NCI-H748 treated with DMSO at 0.1 percent for 48 hours (cell line): ENCODE measurements at places on chromosomes 11 and 22.

- DNase-seq, result no peak
Measured at GRCh38 chr11:20117291-20117690, 43.0 kb downstream of the DBX1 start.

DNA sequence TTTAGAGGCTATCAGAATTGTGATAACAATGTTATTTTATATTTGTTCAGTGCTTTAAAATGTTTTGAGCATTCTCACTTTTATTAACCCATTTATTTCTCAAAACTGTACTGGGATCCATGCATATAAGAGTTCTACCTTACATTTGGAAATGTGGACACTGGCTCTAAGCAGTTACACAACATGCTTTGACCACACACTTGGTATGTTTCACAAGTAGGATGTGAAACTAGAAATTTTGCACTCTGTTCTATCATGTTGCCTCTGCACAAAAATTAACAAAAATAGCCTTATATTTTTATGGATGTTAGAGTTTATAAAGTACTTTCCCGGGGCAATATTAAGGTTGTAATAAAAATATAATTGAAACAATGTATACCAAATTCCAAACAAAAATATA lies 126.9 kb upstream of the CHORDC1 start:
- DNase-seq, result no peak

GRCh38 chr22:28909375-28909774 lies 26.0 kb downstream of the ZNRF3 start:
- DNase-seq, result no peak

DNA sequence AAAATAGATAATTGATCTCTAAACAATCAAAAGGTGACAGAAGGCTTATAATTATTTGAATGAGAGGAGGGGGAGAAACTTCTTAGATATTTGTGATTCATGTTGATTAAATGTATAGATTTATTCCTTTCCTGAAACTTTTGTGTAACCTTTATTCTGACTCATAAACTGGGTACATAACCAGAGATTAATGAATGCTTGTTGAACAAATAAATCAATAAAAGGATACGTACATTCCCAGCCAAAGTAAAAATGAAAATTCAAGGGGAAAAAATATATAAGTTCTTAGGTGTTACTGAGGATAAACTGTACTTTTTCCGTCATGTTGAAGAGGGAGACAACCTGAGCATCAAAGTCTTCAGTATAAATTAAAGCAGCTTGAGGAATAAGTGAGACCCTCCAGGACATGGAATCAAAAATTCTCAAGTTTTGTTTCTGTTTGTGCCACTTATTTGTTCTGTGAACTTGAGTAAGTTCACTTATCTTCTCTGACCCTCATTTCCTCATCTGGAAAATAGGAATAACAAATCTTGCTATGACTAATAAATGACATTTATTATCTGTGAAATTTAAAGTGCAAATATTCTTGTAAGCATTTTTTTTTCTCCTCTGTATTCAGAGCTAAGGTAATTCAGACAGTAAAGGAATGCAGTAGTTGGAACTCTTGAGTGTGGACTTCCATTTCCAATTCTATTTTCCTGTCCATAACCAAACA lies 195.4 kb downstream of the METTL15 start:
- DNase-seq, result no peak

DNA sequence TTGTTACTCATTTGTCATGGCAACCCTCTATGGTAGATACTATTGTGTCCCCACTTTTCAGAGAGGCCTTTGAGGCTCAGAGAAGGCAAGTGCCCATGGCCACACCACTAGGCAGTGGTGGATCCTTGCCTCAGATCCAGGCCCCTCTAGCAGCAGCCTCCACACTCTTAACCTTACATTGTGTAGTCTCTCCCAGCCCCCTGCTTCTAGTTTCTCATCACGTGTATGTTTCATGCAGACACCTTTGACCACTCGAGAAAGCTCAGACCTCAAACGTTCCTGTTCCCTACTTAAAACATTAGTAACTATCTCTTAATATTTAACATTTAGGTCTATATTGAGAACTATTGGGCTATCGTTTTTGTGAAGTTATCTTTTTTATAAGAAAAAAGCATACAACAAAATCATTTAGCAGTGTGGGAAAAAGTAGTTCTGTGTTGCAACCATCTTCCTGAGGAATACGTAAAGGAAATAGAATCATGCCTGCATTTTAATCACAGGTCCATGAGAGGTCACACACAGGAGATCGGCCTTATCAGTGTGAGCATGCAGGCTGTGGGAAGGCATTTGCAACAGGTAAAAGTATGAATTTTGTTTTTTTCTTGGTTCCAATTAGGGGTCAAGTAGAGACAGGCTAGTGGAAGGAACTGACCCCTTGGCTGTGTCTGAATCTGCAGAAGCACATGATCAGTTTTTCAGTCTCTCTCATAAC lies 35.1 kb downstream of the ZNF143 start:
- DNase-seq, result no peak

- no peak for DNase-seq
Measured at GRCh38 chr22:17753401-17753989, 20.8 kb downstream of the BID start.

DNA sequence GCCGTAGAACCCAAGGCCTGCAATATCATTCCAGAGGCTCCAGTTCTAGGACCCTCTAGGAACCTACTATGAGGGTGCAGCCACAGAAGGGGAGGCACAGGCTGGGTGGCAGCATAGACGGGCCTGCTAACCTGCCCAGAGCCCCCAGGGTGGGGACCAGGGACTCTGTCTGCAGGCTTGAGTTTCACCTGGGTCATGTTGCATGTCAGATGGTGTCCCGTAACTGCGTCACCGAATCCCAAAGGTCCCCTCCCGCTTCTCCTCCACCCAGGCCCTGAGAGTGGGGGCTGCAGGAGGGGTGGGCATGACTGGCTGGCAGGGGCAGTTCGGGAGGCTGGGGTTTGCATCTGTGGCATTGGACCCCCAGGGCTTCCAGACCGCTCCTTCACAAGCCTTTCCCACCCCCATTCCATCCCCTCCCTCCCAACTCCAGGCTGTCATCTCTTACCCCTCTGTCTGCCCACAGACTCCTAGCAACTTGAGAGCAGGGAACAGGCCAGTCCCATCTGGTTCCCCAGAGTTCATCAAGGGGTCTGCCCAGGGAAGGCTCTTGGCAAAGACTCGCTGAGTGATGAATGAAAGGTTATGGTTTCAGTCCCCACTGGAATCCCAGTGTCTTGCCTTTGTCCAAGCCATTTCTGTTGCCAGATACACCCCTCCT lies 16.3 kb downstream of the MYO7A start:
- no peak for DNase-seq

DNA sequence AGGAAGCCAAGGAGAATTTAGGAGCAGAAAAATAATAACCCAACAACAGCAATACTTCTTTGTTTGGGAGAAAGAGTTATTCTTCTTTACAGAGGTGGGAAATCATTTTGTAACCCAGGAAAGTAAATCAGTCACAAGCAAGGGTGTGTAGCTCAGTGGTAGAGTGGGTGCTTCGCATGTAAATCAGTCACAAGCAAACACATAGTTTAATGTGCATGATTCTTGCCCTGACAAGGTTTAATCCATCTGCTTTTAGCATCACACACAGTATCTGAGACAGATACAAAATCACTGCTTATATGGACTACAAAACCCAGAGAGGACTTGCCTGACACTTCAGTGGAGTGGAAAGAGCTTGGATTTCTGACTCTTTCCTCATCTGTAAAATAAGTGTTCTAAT lies 82.0 kb downstream of the RELT start:
- no peak for DNase-seq

- DNase-seq, result no peak
Measured at GRCh38 chr22:44386386-44387035, 73.8 kb upstream of the SHISAL1 start.

DNA sequence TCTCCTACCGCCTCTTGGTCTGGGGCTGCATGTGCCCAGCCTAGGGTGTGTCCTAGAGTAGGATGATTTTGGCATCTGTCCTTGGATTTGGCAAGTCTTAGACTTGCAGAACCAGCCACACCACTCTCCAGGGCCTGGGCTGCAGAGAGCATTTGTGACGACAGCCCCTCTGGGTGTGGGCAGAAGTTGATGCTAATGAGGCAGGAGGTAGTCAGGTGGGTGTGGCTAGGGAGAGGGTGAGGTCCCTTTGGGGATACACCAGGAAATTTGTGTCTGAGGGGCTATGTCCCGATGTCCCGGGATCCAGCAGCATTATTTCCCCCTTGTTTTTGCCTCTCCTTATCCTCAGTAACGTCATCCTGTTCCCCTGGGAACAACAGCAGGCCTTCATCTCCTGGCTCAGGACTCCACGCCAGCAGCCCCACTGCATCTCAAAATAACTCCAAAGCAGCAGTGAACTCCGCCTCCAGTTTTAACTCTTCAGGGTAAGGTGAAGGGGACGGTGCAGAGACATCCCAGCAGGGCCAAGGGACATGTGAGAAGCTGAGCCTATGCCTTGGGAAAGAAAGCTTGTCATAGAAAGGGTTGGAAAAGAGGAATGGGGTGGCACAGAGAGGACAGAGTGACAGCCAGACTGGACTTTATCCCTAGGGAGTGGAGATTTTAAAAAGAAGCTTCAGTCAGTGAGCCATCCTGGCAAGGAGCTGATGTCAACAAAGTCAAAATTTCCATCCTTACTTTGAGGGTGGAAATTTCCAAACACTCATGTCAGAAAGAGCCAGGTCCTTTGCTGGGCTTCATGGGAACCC lies 8.0 kb upstream of the TLCD5 start:
- no peak for DNase-seq

GRCh38 chr22:23008896-23009295 lies 61.4 kb upstream of the GNAZ start:
- no peak for DNase-seq

GRCh38 chr11:70493891-70494290 lies 95.6 kb downstream of the CTTN start:
- no peak for DNase-seq

DNA sequence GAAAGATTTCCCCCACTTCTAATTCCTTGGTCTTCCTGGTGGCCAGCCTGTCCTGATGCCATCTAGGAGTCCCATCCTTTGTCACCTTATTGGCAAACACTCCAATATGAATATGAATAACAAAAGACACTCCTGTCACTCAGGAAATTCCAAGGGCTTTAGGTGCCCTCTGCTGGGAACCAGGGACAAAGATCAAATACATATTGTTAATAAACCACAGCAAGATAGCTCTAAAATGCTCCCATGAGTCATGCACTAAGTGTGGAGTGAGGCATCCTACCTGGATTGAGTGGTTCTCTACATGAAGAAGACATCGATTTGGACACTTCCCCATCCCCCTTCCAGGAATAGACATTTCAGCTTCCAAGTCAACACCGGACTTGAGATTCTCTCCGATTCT lies 823.6 kb downstream of the TBC1D22A start:
- DNase-seq, result peak; percentile 70

DNA sequence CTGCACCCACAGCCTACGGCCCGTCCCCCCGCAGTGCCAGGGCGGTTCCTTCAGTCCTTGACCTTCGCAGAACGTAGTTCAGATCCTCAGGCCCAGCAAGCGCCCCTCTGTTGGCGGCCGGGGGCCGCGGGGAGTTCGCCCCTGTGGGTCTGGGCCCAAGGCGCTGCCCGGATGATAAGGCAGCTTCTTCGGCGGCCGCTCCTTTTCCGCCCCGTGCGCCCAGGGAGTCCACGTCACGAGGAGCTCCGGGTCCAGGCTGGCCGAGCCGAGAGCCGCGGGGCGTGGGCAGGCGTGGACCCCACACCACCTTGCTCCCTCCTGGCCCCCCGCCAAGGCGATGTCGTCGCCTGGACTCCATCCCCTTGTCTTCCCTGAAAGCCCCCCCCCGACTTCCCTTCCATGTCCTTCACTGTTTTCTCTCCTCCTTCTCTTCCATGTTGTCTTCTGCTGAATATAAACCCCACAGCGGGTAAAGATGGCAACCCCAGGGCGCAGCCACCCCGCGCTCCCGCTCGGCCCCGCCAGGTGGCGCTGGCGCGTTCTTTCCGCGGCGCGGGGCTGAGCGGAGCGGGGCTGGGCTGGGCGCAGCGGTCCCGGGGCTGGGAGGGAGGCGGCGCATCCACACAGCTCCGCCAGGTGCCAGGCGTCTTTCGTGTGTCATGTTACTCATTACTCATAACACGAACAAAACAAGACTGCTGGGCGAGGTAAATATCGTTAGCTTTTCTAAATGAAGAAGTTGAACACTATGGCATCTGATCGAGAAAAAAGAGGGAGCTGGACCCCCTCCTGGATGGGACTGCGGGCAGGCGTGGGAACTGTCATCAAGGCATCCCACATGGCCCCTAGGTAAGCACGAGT lies 321.0 kb downstream of the NTM start:
- peak; percentile 39 for DNase-seq

DNA sequence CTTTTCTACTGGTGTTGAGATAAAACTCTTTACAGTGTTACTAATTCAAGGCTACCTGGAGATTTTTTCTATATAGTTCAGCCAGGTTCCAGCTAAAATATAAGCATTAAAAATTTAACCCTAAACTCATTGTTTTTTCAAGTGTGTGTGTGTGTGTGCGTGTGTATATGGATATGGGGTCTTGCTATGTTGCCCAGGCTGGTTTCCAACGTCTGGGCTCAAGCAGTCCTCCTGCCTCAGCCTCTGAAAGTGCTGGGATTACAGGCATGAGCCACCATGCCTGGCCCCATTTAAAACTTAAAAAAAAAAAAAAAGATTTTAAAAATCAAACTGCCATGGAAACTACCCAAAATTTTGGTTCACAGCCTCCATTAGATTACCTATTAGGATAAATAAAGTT lies 4.5 kb upstream of the PES1 start:
- no peak for DNase-seq

DNA sequence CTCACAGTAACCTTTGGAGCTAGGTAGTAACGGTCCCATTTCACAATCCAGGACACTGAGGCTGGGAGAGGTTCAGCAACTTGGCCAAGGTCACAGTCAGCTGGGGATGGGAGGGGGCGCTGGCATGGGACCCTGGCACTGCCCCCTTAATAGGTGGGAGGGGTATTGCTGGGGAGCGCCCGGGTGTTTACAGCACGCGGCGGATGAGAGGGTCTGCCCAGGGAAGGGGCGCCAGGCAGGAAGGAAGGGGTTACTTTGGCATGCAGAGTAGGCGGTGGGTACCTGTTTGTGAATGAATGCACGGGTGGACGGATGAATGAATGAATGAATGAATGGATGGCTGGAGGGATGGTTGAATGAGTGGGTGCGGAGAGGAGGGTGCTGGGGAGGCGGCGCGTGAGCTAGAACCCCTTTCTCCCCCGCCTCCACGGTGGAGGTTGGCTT lies 628 bp upstream of the FLRT1 start:
- no peak for DNase-seq

GRCh38 chr11:78647986-78648875 lies 73.6 kb upstream of the NARS2 start:
- peak; percentile 46 for DNase-seq

DNA sequence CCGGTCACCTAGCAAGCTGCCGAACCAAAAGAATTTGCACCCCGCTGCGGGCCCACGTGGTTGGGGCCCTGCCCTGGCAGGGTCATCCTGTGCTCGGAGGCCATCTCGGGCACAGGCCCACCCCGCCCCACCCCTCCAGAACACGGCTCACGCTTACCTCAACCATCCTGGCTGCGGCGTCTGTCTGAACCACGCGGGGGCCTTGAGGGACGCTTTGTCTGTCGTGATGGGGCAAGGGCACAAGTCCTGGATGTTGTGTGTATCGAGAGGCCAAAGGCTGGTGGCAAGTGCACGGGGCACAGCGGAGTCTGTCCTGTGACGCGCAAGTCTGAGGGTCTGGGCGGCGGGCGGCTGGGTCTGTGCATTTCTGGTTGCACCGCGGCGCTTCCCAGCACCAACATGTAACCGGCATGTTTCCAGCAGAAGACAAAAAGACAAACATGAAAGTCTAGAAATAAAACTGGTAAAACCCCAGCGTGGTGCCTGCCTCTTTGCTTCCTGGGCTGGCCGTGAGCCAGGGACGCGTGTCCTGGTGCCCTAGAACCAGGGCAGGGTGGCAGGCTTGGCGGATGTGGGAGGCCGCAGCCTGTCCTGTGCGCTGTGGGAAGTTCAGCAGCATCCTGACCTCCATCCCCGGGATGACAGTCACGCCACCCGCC lies 13.2 kb downstream of the CCND1 start:
- no peak for DNase-seq
